Smooth muscle cell of trachea (primary cell): ENCODE measurements at places on chromosomes 16 and 17. TPM values are rescaled to one million over a fixed set of nuclear protein-coding genes. Genes with fewer than 3 reads are reported as not detected.

TMEM106A gene
- total RNA-seq = 4.6 and 5.4 TPM in 2 replicates

TAF15 gene
- total RNA-seq = 52.8 and 62.8 TPM in 2 replicates

SNN gene
- total RNA-seq = 20.1 and 28.4 TPM in 2 replicates

ETV4 gene
- 1.2 and 1.5 TPM in 2 replicates for total RNA-seq

IGF2BP1 gene
- 2.6 and 3.3 TPM in 2 replicates for total RNA-seq

PDILT gene
- total RNA-seq = not detected in 2 replicates

TERB1 gene
- total RNA-seq = not detected in 2 replicates

CSF3 gene
- total RNA-seq = 0.33 TPM in 1 of 2 replicates, not detected in the other

WNT9B gene
- total RNA-seq = 0.44 TPM in 1 of 2 replicates, not detected in the other

CRYBA1 gene
- 0.15 and 0.33 TPM in 2 replicates for total RNA-seq

SMIM22 gene
- not detected in 2 replicates for total RNA-seq

PLLP gene
- not detected in 2 replicates for total RNA-seq

SDK2 gene
- total RNA-seq = under 0.01 and 0.17 TPM in 2 replicates

NEUROD2 gene
- not detected in 2 replicates for total RNA-seq
